ENCODE measurements at places on chromosomes 4 and X.

GRCh38 chrX:74445099-74445498 is 23.8 kb downstream of the SLC16A2 start:
- DNase-seq = no peak

DNA sequence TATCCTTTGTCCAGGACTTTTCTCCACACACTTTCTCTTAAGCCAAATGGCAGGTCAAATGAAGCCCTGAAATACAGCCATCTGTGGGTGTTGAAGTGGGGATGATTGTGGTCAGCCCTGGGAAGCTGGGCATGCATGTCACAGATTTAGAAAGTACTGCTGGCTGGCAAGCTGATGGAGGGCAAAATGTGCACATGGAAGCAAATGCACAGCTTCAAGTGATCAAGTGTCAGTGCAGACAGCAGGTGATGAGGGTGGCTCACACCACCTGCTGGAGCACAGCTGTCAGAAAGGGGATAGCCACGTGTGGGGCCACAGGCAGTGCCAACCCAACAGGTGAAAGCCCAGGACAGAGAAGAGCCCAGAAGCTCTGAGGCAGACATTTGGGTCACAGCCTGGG is 40.3 kb upstream of the ATXN3L start:
- no peak for DNase-seq

DNA sequence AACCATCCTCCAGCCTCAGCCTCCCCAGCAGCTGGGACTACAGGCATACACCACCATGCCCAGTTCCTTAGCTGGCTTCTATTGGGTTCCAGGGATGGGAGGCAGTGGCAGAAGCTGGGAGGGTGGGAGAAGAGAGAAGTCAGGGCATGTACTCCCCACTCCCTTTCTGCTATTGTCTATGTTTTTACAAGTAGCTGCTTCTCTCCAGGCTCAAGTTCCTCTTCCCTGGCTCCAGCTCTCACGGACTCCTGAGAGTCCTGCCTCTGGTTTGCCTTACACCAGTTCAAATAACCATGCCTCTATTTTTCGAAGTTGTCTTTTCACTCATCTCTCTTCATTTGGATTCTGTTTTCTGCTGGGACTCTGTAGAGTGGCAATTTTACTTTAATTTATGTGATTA is 2.9 kb downstream of the TBC1D9 start:
- DNase-seq = no peak

DNA sequence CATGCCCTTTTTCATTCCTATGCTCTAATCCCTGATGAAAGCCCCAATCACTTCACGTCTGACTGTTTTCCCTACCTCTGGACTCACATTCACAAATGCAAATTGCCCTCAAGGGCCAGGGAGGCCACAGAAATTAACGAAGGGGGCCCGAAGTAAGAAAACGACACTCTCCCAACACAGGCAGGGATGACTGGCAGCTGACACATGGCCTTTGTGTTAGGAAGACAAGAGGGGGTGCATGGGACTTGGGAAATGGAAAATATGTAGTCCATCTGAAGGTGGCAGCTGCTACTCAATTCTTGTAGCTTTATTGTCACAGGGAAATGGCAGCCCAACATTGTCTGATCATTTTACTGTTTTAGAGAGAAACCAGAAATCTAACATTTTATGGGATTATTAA is 12.3 kb upstream of the SPARCL1 start:
- no peak for DNase-seq

DNA sequence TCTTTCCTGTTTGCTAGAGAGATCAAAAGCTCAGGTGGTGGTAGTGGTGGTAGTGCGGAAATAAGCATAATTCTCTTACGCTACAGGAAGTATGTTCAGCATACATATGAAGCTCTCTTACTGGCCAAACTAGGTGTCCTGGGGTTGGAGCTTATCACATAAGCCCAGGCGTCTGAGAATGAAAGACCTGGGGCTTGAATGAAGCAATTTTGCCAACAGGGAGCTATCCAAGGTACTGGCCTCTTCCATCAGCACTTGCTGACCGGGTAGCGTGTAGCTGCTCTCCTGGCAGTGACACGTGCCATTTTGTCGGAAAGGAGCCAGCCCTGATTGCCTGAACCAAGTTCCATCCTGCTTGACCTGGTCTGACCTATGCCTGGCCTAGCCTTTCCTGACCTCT is 65.9 kb upstream of the HPF1 start:
- no peak for DNase-seq

- no peak for DNase-seq
Observed at GRCh38 chr4:6926081-6926480, 16.5 kb downstream of the TBC1D14 start.

- DNase-seq = no peak
Observed at GRCh38 chr4:169346840-169347239, 76.1 kb upstream of the SH3RF1 start.

- DNase-seq = no peak
Observed at GRCh38 chrX:46653482-46653881, 79.9 kb downstream of the CHST7 start.

DNA sequence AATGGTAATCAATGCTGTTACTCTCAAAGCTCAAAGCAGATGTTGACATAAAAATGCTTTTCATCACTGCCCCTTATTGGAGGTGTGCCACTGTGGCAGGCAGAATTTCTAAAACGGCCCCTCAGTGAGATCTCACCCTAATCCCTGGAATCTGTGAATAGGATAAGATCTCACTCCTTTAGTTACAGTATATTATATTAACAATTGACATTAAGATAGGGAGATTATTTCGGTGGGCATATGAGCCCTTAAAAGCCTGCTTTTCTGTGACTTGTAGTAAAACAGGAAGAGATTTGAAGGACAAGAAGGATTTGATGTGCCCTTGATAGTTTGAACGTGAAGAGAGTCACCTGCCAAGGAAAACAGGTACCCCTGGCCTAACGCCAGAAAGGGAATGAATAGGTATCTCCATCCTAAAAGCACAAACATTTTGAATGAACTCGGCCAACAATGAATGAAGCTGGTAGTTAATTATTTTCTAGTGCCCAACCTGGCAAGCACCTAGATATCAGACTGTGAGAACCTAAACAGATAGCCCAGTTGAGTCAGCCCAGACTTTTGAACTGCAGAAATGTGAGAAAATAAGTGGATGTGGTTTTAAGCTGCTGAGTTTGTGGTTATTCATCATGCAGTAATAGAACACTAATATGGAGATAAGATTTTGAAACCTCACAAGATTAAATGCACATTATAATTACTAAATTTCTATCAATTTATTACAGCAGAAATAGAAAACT is 881.6 kb downstream of the PCDH18 start:
- DNase-seq = no peak

- no peak for DNase-seq
Observed at GRCh38 chrX:153438532-153438931, 7.3 kb downstream of the TREX2 start.

- no peak for DNase-seq
Observed at GRCh38 chr4:147777456-147778091, 45.7 kb downstream of the ARHGAP10 start.

DNA sequence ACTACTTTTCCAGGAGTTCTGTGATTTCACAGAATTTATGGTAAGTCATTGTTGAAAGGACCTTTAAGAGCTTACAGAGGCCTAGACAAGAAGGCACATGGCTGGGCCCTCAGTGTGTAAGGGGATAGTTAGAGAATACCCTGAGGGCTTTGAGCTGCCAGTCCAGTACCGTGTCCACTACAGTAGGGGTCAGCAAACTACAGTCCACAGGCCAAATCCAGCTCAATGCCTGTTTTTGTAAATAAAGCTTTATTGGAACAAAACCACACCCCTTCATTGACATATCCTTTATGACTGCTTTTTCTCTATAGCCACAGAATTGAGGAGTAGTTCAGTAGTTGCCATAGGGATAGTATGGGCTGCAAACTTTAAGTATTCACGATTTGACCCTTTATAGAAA is 176.2 kb downstream of the MID1 start:
- DNase-seq = no peak
